ENCODE measurements at places on chromosomes 6 and 20. TPM values are rescaled to one million over a fixed set of nuclear protein-coding genes. Genes with fewer than 3 reads are reported as not detected.

GRCh38 chr20:16596991-16597390, 23.7 kb upstream of the KIF16B start:
- H3K4me3 ChIP-seq, result no peak overlapping the region
- H3K27me3 ChIP-seq, result no peaks in the 10 kb centered on the region
- no peak overlapping the region for H3K27ac ChIP-seq
- no peaks in the 10 kb centered on the region for H3K36me3 ChIP-seq
- H3K4me1 ChIP-seq, result peaks cover 12% of the 10 kb centered on the region
- peak; percentile 31 for DNase-seq

The FAM209B gene
- 0.32 TPM for total RNA-seq

DNA sequence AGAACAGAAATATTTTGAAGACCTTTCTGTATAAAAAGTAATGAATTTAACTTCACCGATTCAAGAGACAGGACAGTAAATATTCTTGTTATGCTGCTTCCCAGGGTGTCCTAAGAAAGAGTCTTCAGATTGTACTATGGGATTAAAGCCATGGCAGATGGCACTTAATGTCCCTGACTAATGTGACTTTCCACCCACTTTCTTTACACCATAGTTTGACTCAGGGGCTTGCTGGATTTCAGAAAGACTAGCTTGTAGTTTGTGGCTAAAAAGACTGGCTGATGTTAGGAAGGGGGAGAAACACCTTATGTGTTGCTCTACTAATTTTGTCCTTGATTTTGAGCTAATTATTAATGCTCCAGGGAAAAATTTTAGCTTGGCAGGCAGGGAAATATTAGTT, 75.9 kb downstream of the UTRN start:
- H3K36me3 ChIP-seq, result peaks cover 7% of the 10 kb centered on the region
- peak overlapping the region; percentile 5 for H3K27ac ChIP-seq
- peaks cover 45% of the 10 kb centered on the region for H3K4me1 ChIP-seq
- no peak for DNase-seq
- no peak overlapping the region for H3K4me3 ChIP-seq
- H3K27me3 ChIP-seq, result no peaks in the 10 kb centered on the region

DNA sequence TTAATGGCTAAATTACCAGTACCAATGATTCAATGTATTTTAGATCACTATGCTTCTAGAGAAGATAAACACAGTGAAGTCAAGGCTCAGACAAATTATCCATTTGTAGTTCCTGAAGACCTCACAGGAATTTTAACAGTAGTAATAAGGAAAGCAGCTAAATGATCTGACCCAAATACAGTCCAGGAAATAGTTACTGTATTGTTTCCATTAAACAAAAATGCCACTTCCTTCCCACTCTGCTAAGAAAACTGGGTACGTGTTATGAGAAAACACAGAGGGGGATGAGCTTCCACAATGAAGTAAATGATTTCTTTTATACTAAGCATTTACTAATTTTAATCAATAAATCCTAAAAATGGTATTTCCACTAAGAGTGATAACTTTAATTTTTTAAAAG, 127.9 kb downstream of the CDK19 start:
- 0 out of 2 replicates have a peak, but pooled peaks cover 1% of the 10 kb centered on the region for H3K36me3 ChIP-seq
- H3K4me3 ChIP-seq, result no peak overlapping the region
- peaks cover 18% of the 10 kb centered on the region for H3K4me1 ChIP-seq
- H3K27me3 ChIP-seq, result no peaks in the 10 kb centered on the region

GRCh38 chr20:46308258-46309157, at the start of gene CDH22:
TSS of gene CDH22 (minus strand) at chr20:46308498. CDS start at chr20:46251294, 57,204 bp downstream.
- H3K4me3 ChIP-seq, result peak within 1 kb of the TSS; percentile 42
- H3K36me3 ChIP-seq, result no peaks in the 10 kb centered on the region
- DNase-seq, result peak; percentile 48

DNA sequence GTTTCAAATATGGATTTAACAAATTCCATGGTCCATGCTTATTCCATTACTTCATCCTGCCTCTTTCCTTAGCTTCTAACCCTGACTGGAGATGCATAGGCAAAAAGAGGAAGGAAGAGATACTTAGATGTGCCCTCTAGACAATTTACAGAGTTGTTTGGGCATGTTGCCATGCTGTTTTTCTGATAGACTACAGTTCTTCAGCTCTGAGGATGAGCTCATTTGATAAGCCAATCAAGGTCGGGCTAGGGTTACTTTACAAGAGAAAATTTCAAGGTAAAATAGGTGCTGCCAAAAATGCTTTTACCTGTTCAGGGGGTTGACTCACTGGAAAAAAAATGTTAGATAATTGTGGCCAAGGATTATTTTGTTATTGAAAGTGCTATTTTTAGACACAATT, 5.9 kb downstream of the HCRTR2 start:
- no peak for DNase-seq
- H3K27me3 ChIP-seq, result no peaks in the 10 kb centered on the region
- H3K4me3 ChIP-seq, result no peak overlapping the region
- H3K4me1 ChIP-seq, result no peaks in the 10 kb centered on the region
- no peaks in the 10 kb centered on the region for H3K36me3 ChIP-seq
- H3K27ac ChIP-seq, result no peak overlapping the region

The FYN gene
- total RNA-seq, result 15.5 TPM

The CGA gene
- not detected for total RNA-seq

The RAB44 gene
- total RNA-seq, result not detected

GRCh38 chr20:33191955-33192354, 24.0 kb downstream of the BPIFA2 start:
- H3K4me3 ChIP-seq, result no peak overlapping the region
- no peak overlapping the region for H3K27ac ChIP-seq
- no peaks in the 10 kb centered on the region for H3K4me1 ChIP-seq
- H3K36me3 ChIP-seq, result no peaks in the 10 kb centered on the region

The ITCH gene
- 112 TPM for total RNA-seq

- H3K36me3 ChIP-seq, result no peaks in the 10 kb centered on the region
- H3K4me1 ChIP-seq, result no peaks in the 10 kb centered on the region
- no peak for DNase-seq
- no peak overlapping the region for H3K27ac ChIP-seq
- H3K4me3 ChIP-seq, result no peak overlapping the region
Measured at GRCh38 chr6:121925534-121926255, 473.8 kb upstream of the HSF2 start.

DNA sequence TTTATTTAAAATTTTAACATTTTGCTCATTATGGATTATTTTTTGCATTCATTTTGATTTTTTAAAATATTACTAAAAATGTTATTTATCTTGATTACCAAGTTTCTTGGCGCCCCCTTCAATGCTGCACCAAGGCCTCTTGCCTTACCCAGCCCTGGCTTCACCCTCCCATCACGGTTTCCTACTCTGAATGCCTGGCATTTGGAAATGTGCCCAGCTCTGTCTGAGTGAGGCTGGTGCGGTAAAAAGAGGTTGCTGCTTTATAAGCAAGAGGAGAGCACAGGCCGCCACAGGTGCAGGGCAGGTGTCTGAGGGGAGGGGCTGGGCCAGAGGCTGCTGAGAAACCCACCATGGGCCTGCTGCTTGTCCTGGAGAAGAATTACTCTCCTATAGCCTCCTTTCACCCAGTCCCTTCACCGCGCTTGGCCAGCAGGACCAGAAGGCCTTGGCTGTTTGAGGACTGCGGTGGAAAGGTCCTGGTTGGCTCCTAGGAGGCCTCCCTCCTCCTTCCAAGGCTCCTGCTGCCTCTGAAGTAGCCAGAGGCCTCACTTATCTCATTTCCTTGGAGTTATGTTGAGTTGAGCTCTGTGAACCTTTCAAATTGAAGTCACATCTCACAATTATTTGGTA, 62.6 kb downstream of the BANF2 start:
- no peak overlapping the region for H3K4me3 ChIP-seq
- H3K27me3 ChIP-seq, result no peaks in the 10 kb centered on the region
- H3K27ac ChIP-seq, result no peak overlapping the region
- H3K36me3 ChIP-seq, result no peaks in the 10 kb centered on the region
- DNase-seq, result no peak

The PRSS16 gene
- not detected for total RNA-seq

DNA sequence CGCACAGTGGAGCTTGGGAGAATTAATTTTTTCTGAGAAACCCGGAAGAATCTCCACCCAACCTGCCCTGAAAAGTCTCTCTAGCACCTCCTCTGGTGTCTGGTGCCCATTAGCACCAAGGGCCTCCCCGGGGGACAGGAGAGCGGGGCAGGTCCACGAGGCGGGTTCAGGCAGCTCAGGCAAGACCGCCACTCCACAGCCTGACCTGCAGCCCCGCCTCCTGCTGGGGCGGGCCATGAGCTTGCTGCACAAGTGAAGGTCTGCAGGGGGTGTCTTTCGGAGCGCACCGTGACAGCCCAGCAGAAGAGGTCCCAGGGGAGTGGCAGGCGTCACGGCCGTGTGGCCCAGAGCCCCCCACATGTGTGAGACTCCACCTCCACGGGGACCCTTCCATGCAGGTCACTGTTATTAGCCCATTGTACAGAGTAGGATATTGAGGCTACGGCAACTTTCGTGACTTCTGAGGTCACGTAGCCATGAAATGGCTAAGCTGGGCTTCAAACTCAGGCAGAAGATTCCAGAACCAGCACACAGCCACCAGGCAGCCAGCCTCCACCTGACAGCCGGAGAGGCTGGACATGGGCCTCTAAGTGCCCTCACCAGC, 63.9 kb upstream of the SLCO4A1 start:
- peaks cover 93% of the 10 kb centered on the region for H3K27me3 ChIP-seq
- no peak overlapping the region for H3K4me3 ChIP-seq
- no peak overlapping the region for H3K27ac ChIP-seq
- H3K4me1 ChIP-seq, result no peaks in the 10 kb centered on the region
- peak; percentile 24 for DNase-seq

DNA sequence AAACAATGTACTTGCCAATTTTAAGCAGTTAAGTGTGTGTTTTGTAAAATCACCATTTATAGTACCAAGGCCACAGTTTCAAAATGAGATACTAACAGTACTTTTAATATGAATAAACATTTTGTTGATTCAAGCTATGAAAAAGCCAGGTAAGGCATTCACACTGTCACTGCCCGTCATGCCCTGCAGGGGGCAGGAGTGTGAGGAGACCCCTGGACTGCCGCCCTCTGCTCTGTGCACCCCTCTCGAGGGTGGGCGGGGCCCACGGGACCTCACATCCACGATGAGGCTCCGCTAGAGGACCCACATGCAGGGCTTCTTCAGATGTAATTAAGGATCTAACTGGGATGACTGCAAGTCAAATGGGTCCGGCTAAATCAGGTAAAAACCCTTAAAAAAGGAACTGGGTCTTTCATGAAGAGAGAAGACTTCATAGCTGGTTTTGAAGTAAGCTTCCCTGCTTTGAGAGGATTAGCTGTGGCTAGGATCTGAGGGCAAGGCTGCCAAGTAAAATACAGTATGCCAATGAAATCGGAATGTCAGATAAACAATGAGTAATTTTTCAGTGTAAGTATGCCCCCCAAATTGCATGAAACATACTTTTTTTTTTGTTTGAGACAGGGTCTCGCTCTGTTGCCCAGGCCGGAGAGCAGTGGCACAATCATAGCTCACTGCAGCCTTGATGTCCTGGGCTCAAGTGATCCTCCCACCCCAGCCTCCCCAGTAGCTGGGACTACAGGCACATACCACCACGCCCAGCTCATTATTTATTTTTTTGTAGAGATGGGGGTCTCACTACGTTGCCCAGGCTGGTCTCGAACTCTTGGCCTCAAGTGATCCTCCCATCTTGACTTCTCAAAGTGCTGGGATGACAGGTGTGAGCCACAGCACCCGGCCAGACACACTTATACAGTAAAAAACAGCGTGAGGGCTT, 18.7 kb downstream of the DIDO1 start:
- peaks cover 97% of the 10 kb centered on the region for H3K36me3 ChIP-seq
- peak; percentile 58 for DNase-seq
- H3K4me3 ChIP-seq, result no peak overlapping the region
- H3K4me1 ChIP-seq, result peaks cover 1% of the 10 kb centered on the region
- H3K27ac ChIP-seq, result no peak overlapping the region
- no peaks in the 10 kb centered on the region for H3K27me3 ChIP-seq
